ENCODE measurements at places on chromosomes 16 and 17. TPM values are rescaled to one million over a fixed set of nuclear protein-coding genes. Genes with fewer than 3 reads are reported as not detected.

TLCD3A gene
- total RNA-seq = 24.6 TPM

KRTAP4-3 gene
- total RNA-seq = not detected

PRSS33 gene
- not detected for total RNA-seq

ADAMTS18 gene
- 0.69 TPM for total RNA-seq

C16orf86 gene
- 1.8 TPM for total RNA-seq

HOXB1 gene
- not detected for total RNA-seq

TNK1 gene
- total RNA-seq = 1.7 TPM

DBNDD1 gene
- 36.8 TPM for total RNA-seq

GJC1 gene
- 36.5 TPM for total RNA-seq

CCL14 gene
- total RNA-seq = not detected

DNA sequence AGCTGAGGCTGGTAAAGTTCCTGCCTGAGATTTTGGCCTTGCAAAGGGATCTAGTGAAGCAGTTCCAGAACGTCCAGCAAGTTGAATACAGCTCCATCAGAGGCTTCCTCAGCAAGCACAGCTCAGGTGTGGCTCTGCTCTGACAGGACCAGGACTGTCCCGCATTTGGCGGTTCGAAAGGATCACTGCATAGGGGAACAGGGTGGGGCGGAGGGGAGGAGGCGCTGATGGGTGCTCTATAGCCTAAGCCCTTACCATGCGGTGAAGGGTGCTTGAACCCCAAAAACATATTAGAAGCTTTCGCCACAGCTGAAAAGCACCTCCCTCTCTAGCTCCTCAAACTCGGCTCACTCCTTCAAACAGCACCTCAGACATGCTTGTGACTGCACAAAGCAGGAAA is 29.9 kb upstream of the ENDOV start:
- DNase-seq = no peak

- no peak for DNase-seq
These were observed 64.7 kb upstream of the SOX9 start for GRCh38 chr17:72056155-72056554.

- DNase-seq = no peak
These were observed 3.1 kb upstream of the CCDC42 start for GRCh38 chr17:8747742-8748141.

GRCh38 chr16:49596068-49596467 is 222.5 kb downstream of the C16orf78 start:
- no peak for DNase-seq

DNA sequence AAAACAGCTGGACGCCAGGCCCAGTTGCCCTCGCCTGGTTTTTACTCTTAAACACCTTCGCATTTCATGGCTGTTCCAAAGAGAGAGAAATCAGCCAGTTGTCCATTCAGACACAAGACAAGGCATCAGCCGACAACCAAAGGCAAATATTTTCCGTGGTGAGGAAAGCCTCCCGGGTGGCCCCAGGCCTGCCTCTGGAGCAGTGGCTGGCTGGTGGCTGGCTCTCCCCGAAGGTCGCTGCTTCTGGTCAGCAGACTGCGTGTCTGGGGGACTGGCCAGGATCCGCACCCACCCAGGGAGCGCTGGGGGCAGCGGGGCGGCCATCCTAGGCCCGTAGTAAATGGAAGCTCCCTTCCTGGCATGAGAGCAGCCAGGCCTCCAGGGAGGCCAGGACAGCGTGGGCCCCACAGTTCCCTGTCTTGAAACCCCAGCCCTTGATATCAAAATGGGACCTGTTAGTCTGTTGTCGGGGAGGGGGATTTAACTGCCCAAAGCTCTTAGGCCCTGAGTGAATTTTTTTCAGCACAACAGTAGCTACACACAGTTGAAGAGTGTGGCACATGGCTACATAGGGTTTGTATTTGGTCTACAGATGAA is 57.7 kb downstream of the SREBF1 start:
- no peak for DNase-seq

DNA sequence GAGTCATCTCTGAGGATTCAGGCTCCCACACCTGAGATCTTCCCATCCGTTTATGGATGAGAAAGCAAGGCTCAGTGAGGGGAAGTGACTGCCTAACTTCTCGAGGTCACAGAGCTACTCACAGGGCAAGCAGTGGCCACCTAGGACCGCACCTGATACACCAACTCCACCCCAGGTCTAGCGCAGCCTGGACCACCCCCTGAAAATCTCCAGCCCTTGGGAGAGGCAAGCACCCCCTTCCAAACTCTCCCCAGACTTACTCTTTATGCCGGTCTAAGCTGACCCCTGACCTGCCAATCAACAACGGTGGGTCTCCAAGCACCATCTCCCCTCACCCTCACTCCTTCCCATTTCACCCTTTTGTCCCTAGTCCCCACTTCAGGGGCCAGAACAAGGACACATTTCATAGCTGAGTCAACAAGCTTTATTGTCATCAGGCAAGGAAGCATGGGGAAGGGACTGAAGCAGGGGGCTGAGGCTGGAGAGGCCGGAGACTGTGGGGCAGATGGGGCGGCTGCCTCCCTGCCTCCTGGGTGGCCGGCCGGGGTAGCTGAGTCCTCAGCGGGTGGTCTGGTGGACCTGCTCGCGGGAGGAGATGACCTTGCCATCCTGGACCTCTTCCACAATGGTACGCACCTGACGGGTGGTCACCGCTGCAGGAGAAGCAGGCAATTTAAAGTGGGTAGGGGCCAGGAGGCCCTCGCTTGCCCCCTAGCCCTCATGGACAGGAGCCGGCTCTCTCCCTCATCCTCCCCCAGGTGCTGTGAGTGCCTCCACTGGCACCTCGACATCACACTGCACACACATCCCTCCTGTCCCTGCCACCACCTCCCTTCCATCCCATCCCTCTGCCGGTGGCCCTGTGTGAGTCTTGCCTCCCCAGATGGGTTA is 5.1 kb downstream of the KRT17 start:
- DNase-seq = no peak

- no peak for DNase-seq
These were observed 852 bp downstream of the ZNF469 start for GRCh38 chr16:88383401-88384221.

DNA sequence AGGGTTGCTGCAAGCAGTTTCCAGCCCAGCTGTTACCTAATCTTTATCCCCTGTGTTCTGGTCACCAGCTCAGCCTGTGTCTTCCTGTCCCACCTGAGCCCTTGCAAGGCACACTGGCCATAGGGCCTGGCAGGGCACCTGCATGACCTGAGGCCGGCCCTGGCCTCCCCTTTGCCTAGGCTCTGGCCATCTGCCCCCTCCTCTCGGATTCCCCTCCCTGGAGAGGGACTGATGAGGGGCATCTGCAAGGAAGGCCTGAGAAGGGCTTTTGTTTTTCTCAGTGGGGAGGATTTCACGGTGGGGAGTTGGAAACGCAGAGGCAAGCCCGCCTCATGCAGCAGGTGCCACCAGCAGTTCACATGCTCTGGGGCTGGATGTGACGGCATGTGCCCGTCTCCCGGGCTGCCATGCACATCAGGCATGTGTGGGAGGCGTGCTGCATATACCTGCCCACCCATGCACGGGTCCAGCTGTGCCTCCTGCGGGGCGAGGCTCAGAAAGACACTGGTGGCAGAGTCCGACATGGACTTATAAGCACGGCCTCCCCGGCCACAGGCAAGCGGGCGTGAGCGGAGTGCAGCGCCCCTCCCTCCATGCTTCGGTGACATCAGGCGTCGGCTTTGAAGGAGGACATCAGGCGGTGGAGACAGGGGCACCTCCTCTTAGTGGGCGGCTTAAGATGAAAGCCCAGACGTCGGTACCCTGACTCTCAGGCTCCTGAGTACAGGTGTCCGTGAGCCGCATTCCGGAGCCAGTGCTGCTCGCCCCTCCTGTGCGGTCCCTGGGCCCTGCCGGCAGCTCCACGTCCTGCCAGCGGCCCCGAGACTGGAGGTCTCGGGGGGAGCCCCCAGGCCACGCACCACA is 16.5 kb downstream of the ASPSCR1 start:
- DNase-seq = no peak

DNA sequence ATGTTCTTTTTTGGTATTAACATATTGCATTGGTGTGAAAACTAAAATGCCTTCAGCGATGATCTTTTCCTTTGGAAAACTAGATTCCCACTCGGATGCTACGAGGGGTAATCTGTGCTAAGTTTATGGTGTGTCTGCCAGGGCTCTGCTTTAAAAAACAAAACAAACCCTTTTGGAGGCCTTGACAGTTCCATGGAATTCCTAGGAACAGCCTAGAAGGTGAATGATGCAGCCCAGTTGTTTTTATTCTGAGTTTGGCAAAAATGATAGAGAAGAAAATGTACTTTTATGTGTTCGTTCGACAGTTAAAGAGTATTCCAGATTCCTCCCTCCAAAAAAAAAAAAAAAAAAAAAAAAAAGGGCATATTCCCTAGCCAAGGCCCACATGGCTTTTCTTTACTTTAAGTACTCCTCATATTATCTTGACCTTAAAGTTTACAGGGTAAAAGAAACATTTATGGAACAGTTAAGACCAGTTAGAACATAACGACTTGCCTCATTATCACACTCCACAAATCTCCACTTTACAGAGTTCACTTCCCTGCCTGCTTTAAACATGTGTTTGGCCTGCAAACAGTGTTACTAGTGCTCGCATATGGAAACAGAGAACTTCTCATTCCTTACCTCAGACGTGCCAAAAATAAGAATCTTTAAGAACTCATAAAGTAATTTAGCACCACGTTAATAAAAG is 159.1 kb downstream of the WWOX start:
- DNase-seq = no peak

GRCh38 chr16:23114131-23114904 is 34.9 kb downstream of the USP31 start:
- DNase-seq = no peak

DNA sequence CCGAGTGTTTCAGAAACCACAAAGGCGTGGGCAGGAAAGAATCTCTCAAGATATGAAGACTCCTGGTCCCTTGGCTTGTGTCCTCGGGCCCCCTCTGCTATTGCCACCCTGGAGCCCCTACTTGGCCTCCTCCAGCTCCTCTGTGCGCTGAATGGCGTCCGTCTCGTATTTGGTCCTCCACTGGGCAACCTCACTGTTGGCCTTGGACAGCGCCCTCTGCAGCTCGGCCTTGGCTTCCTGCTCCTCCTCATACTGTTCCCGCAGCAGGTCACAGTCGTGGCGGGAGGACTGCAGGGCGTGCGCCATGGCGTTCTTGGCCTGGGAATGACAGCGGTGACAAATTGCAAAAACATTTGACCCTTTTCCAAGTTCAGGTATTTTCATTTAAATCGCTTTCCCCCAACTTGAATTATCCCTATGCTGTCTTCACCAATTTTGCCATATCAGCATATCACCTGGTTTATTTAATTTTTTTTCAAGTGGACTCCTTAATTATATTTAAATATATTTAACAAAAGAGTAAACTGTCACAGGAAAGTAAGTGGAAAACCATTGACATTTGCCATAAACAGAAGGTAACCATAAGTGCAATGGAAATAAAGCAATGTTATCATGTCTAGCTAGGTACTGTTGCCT is 59.7 kb downstream of the MYH13 start:
- no peak for DNase-seq

- DNase-seq = no peak
These were observed 33.5 kb downstream of the SPAG9 start for GRCh38 chr17:51087072-51087757.

DNA sequence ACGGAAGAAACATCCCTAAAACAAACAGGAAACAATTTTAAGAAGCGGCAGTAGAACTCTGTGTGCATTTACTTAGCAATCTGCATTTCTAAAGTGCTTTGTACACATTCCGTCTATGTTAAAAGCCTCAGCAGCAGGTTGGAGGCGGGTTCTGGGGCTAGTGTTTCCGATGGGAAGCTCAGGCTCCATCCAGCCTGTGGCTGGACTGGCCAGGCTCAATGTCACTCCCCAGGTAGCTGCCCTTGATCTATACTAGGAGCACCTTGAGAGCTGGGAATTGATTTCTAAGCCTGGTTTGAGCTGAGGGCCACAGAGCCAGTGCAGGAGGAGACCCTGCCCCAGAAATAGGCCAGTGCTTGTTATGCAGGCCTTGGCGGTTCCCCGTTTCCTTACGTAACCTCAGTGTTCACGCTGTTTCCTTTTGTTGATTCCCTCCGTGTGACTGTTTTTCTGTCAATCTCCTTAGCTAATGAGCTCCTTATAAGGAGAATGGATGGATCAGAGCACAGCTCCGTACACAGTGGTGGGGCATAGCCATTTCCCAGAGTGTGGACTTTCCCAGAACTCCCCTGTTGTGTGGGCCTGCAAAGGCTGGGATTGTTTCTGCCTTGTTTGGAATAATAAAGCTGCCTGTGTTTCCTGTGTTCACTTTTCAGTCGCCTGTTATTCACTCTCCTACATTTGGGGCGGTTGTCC is 21.4 kb downstream of the ADORA2B start:
- peak; percentile 20 for DNase-seq

- no peak for DNase-seq
These were observed 55.0 kb downstream of the ZNF423 start for GRCh38 chr16:49800876-49801275.

DNA sequence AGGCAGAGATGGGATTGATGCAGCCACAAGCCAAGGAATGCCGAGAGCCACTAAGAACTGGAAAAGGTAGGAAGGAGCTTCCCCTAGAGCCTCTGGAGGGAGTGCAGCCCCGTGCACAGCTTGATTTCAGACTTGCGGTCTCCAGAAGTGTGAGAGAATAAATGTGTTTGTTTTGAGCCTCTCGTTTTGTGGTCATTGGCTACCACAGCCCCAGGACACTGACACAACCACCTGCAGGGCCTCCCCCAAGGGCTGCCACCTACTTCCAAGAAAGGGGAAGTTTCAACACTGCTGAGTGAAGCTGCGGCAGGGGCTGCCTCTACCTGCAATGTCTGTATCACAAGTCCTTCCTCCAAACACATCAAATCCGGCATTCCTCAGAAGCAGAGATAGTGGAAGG is 346.9 kb downstream of the C16orf95 start:
- DNase-seq = no peak

DNA sequence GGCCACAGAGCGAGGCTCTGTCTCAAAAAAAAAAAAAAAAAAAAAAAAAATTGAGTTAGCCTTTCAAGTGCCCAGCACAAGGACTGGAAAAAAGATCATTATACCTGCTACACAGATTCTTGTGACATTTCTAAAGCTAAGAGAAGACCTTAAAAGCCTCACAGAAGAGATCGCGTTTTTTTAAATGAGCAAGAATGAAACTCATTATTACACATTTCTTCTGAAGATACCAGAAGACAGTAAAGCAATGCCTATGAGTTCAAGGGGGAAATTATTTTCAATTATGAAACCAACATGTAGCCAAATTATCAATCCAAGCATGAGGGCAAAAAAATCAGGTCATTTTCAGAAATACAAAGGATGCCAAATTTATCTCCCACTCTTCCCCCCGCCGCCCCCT is 56.8 kb downstream of the MED13 start:
- DNase-seq = no peak
